ENCODE measurements at places on chromosomes 3 and 15. TPM values are rescaled to one million over a fixed set of nuclear protein-coding genes. Genes with fewer than 3 reads are reported as not detected.

The SMCO1 gene
- total RNA-seq: 89.9 TPM

The DPP8 gene
- total RNA-seq: 37.5 TPM

The DIPK2A gene
- 5.9 TPM for total RNA-seq

The FOXL2NB gene
- not detected for total RNA-seq

The MAN2C1 gene
- 94.7 TPM for total RNA-seq

The PLCD1 gene
- 8.5 TPM for total RNA-seq
